ENCODE measurements at places on chromosomes 6 and 20.

DNA sequence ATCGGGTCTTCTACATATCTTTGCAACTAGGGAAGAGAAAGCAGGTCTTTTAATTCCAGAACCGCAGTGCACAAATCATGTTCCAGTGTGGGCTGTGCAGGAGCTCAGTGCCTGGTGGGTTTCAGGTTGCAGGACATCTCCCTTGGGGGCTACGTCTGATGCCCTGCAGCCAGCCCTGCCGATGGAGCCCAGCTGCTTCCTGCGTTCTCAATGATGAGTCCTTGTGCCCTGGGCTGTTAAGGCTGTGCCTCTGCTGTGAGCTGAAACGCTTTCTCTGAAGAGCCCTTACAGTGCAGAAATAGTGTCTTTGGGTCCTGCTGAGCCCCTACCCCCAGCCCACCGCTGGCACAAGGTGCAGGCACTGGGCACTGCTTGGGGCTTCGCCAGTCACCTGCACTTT lies 192.9 kb downstream of the SYNDIG1 start:
- DNase-seq: no peak

- no peak for DNase-seq
These were observed 64.1 kb upstream of the DDR1 start for GRCh38 chr6:30820193-30820592.

- no peak for DNase-seq
These were observed 115.4 kb downstream of the DTNBP1 start for GRCh38 chr6:15547400-15547799.

DNA sequence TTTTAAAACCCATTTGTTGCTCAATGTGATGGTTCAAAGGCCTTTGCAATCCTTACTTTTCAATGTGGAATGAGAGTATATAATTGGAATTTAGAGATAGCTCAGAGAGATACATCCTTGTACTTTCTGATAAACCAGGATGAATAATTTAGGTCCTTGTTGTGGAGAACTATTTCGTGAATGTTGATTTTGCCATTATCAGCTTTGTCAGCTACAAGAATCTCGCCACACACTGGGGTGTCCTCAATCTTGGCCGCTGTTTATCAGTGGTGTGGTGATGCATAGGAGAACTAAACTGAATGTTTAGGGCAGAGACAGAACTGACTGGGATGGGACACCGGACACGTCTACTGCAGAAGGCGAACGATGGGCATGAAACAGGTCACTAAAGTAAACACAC lies 111.2 kb upstream of the SLC35B3 start:
- DNase-seq: no peak

DNA sequence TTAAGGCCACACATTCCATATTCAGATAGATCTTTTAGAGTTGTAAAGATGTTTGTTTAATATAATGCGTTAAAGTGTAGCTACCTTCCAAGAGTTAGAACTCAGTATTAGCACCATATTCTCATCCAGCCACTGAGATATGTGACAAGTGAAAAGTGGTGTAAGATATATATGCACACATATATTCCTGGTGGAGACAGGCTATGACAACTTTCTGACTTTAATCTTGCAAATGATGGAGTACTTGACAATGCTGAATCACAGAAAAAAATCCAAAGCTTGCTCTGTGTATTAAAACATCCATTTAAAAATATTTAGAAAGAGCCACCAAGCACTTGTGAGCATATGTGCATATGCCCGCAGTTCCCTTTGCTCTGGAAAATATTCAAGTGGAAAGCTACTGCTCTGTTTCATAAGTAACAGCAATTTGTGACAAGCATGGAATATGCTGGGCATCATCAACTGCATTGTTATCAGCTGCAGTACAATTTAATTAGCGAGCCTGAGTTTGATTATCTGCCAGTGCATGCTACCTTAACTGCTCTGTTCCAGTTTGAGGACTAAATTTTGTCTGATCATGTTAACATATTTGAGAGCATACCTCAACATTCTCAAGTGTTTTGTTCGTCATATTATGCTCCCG lies 64.8 kb downstream of the VIP start:
- DNase-seq: no peak

DNA sequence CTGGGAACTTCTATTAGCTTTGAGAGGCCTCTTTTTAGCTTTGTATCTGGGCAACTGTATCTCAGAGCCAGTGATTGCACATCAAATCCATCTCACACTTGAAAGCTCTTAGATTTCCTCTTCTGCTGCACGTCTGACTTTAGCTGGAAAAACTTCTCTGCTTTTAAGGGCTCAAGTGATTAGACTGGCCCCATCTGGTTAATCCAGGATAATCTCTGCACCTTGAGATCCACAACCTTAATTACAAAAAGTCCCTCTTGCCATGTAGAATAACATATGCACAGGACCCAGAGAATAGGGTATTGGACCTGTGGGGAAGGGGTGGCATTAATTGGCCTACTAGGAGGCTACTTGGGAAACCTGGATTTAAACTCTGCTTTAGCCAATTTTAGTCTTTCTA lies 24.2 kb downstream of the KLHL31 start:
- no peak for DNase-seq

- DNase-seq: no peak
These were observed 26.2 kb downstream of the BCAS1 start for GRCh38 chr20:54044156-54044555.

GRCh38 chr6:56860475-56860874 lies 94.4 kb upstream of the BEND6 start:
- no peak for DNase-seq

DNA sequence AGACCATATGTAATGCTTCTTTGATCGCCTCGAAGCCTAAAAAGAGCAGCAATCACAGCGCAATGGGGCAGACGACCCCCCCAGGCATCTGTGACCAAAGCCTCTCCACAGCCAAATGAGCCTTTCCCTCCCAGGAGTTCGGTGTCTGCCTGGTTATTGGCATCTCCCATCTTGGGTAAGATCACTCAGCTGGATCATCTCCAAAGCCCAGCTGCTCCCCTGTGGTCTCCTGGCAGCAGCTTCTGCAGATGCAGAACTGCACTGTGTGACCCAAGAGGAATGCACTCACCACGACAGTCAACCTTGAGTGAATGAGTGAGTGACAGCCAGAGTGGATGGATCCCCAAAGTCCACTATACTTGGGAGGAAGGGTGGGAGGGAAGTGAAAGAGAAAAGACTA lies 44.8 kb upstream of the IYD start:
- no peak for DNase-seq

DNA sequence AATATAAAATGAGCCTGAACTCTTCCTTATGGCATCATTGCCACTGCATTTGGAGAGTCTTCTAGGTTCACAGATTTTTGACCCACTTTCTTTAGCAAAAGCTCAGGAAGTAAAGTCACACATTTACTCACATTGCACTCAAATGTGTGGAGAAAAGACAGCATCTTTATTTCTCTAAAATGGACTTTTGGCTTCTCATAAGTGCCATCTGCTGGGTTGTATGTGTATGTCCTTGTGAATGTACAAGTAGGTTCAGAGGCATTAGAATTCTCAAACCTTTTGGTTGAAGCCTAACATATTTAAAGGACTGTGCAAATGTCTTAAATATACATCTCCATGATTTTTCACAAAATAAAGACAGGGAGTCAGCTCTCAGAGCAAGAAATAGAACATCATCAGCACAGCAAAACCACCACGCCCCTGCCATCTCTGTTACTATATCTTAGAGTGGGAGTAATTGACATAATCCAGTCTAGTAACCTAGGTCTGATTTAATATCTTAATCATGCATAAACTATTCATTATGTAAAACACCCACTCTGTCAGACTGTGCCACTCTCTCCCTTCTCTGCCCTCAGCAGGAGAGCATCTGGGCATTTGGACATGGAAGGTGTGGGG lies 42.2 kb upstream of the SPTLC3 start:
- DNase-seq: no peak

GRCh38 chr6:136158387-136158821 lies 91.7 kb downstream of the MTFR2 start:
- DNase-seq: no peak

GRCh38 chr6:159107451-159108260 lies 61.5 kb upstream of the FNDC1 start:
- DNase-seq: no peak

All from stimulated activated naive B cell treated with anti-CD40 and anti-IgM and Interleukin-4, amounts not matched to agents 10 μg/mL and 1 μg/mL and 100 μg/mL, for 72 hours (primary cell).